ENCODE measurements at places on chromosomes 6 and 20.

GRCh38 chr20:13002251-13002650, 6.5 kb upstream of the SPTLC3 start:
- no peak for DNase-seq

DNA sequence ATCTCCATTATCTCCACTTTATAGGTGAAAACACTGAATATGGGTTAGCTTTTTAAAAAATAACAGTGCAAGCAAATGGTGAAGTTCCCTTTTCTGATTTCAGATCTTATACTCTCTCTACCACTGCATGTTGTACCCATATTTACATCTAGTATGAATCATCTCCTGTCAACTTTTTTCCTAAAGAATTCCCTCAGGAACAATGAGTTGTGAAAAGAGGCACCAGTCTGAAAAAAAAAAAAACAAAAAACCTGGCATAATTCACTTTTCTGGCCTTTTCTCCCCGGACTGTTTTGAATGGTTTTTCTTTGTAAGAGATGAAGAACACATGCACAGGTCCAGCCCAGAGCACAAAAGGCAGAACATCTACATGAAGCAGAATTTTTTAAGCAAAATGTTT, 596.0 kb downstream of the COL12A1 start:
- DNase-seq, result peak; percentile 59

DNA sequence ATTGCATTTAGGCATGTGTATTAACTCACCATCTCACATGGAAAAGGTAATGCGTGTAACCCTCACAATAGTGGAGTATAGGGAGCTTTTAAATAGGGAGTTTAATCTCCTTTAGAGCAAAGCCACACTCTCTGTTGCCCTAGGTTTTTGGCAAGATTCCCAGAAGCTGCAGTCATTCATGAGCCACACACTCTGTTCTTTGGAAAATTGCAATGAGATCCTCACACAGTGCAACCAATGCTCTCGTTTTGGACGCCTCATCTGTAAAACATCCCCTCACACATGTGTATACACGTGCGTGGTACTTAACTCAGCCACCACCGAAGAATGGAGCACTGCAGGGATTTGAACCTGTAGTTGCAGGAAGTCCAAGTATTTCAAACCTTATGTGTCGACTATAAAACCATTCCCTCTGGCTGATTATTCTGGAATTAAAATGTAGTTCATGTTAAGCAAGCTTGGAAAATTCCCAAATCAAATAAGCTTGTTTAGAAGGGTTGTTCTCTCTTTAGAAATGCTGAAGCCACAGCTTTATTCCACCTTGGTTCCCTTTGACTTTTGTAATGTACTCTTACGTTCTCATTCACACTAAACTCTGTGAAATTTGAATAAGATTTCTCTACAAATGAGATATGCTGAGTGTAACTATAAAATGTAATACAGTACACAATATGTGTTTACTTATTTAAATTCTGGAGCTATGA, 489.8 kb upstream of the MANEA start:
- DNase-seq, result peak; percentile 88

- DNase-seq, result no peak
These were observed 3.1 kb upstream of the TLDC2 start for GRCh38 chr20:36872852-36873251.

DNA sequence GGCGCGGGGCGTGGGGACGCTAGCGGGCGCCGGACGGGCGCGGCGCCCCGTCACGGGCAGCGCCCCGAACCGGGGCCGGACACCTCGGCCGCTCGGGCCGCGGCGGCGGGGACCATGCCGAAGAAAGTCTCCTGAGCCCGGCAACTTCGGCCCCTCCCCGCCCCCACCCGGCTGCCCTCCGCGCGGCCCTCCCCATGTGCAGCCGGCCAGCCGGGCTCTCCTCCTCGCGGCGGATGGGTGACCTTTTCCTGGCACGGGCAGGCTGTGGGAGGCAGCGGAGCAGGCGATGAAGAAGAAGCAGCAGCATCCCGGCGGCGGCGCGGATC, 278 bp downstream of the UST start:
- DNase-seq, result no peak

DNA sequence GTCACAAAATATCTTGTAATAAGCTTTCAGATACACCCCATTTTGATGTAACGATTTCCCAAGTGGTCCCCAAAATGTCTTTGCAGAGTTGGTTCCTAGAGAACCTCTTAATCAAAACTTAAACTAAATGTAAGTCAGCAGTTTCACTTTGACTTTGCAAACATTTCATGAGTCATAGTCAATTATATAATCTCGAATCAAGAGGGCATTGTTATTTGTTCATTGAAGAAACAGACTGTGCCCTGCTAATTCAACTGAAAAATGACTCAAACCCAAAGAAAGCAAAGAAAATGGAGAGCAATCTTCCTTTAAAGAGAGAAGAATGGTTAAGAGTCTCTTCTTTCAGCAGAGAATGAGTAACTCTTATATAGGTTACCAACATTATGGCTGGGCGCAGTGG, 58.3 kb downstream of the IPCEF1 start:
- no peak for DNase-seq

- DNase-seq, result no peak
These were observed 662.1 kb upstream of the ID4 start for GRCh38 chr6:19175023-19175422.

DNA sequence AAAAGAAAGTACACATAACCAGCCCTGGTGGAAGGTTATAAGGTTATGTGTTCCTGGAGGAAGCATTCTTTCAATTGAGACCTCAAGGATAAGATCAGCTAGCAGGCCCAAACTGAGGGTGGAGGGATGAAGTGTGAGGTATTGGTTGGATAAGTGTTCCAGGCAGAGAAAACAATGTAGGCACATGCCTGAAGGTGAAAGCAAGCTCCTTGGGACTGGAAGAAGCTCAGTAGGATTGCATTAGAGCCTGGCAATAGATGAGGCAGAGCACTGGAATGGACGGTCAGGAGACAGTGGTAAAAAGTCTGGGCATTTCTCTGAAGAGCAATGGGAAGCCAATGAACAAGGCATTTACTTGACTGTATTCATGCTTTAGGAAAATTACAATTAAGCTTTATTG, 89.9 kb upstream of the SHLD1 start:
- no peak for DNase-seq

DNA sequence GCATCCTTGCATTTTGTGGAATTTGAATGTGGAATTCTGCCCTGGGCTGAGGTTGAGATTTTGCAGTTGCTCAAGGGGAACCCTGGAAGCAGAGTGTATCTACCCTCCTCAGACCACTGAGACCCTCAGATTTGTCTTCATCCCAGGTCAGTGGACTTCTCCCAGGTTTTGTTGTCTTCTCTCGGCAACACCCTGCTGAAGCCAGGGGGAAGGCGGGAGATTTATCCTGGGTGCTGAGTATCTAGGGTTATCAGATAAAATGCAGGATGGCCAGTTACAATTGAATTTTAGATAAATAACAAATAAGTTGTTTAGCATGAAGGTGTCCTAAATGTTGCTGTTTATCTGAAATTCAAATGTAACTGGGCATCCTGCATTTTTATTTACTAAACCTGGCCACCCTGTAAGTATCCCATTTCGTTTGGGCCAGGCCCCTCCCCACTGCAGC, 43.0 kb downstream of the FGD2 start:
- no peak for DNase-seq

GRCh38 chr6:34242252-34243130, 5.8 kb downstream of the HMGA1 start:
- no peak for DNase-seq

DNA sequence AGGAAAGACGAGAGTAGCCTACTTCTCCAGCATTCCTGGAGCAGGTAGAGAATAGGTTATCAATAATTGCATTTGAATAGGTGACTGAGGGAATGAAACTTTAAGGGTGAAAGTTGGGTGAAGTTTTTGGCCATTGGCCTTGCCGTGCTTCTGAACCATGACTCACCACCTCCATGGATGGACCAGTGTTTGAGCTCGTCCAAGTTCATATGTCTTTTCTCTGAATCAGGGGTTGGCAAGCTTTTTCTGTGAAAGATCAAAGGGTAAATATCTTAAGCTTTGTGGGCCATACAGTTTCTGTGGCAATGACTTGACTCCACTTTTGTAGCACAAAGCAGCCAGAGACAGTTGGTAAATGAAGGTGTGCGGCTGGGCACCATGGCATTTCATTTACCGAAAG, 31.8 kb downstream of the SNRNP48 start:
- DNase-seq, result no peak

GRCh38 chr20:49484180-49485140, 2.0 kb upstream of the KCNB1 start:
- DNase-seq, result peak; percentile 24

- DNase-seq, result no peak
These were observed 44.5 kb upstream of the CLDN20 start for GRCh38 chr6:155219299-155219698.

DNA sequence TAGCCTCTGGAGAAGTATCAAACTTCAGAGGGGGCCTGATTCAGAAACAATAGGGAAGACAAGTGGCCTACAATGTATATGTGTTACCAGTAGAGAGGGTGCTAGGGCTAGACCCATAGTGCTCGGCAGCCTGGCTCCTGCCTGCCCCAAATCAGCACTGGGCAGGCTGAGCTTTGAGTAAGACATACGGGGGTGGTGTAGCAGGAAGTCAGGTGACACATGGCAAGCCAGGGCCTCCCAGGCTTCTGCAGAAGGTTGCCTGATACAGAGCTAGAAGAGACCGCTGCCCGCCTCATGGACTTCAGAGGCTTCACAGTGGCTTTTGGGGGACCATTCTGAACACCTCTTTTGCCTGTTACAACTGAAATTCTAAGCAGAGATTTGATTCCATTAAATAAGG, 43.4 kb downstream of the RALY start:
- no peak for DNase-seq

DNA sequence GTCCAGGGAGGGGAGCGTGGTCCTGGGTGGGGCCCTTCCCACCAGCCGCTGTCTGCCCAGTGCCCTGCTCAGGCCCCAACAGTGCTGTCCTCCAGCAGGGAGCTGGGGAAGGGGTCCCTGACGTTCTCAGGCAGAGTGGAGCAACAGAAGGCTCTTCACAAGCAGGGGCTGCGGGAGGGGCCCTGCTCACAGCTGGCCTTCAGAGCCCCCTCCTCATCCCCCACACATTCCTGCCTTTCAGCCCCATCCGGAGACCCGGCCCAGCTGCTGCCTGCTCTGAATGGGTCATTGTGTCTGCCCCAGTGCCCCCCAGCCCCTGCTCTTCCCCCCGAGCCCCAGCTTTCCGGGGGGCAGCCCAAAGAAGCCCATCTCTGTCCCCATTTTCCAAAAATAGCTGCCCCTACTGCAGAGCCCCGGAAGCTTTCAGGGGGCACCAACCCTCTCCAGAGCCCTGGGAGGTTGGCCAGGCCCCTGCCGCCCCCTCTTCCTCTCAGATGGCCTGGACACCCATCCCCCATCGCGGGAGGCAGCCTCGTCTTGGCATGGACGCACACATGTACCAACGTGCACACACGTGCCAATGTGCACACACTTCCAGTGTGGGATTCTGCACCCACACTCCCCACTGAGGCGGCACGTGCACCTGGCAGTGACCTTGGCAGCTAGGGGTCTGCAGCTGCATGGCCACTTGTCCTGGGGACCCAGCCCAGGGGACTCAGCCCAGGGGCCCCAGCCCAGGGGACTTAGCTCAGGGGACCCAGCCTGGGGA, 3.7 kb downstream of the COL20A1 start:
- DNase-seq, result no peak

Measured in fibroblast of skin of left quadriceps (primary cell).